ENCODE measurements at places on chromosomes 5 and 9. TPM values are rescaled to one million over a fixed set of nuclear protein-coding genes. Genes with fewer than 3 reads are reported as not detected.

DNA sequence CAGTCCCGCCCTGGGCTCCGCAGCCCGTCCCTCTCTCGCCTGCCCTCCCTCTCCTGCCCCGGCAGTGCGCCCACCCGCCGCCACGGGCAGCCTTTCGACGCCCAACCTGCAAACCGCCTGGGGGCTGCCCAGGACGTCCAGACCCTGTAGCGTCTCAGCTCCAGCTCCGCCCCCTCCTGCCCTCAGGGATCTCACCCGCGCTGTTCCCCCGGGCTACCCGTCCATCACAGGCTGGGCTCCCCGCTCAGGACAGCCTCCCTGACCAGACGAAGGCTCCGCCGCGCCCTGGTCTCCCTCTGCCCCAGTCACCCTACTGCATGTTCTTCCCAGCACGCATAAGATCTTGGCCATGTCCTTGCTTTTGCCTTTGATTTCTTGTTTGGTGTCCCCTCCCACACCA lies 1.4 kb downstream of the RASGEF1C start:
- H3K4me1 ChIP-seq: peaks cover 4% of the 10 kb centered on the region
- no peak overlapping the region for H3K27ac ChIP-seq

GRCh38 chr9:14741369-14741768 lies 18.8 kb upstream of the CER1 start:
- H3K27ac ChIP-seq: no peak overlapping the region
- H3K27me3 ChIP-seq: peaks cover 10% of the 10 kb centered on the region
- H3K4me1 ChIP-seq: no peaks in the 10 kb centered on the region
- H3K4me3 ChIP-seq: no peak overlapping the region
- DNase-seq: no peak
- H3K36me3 ChIP-seq: no peaks in the 10 kb centered on the region

The TEK gene
- not detected for total RNA-seq

GRCh38 chr9:106450549-106450948 lies 412.4 kb upstream of the ZNF462 start:
- no peaks in the 10 kb centered on the region for H3K4me1 ChIP-seq
- H3K4me3 ChIP-seq: no peak overlapping the region
- H3K36me3 ChIP-seq: no peaks in the 10 kb centered on the region
- no peak overlapping the region for H3K27ac ChIP-seq

GRCh38 chr9:131441441-131441840 lies 47.6 kb downstream of the PRRC2B start:
- H3K36me3 ChIP-seq: peaks cover 53% of the 10 kb centered on the region
- H3K27me3 ChIP-seq: no peaks in the 10 kb centered on the region
- DNase-seq: peak; percentile 28
- H3K4me1 ChIP-seq: peaks cover 33% of the 10 kb centered on the region
- no peak overlapping the region for H3K4me3 ChIP-seq
- peak overlapping the region; percentile 63 for H3K27ac ChIP-seq

DNA sequence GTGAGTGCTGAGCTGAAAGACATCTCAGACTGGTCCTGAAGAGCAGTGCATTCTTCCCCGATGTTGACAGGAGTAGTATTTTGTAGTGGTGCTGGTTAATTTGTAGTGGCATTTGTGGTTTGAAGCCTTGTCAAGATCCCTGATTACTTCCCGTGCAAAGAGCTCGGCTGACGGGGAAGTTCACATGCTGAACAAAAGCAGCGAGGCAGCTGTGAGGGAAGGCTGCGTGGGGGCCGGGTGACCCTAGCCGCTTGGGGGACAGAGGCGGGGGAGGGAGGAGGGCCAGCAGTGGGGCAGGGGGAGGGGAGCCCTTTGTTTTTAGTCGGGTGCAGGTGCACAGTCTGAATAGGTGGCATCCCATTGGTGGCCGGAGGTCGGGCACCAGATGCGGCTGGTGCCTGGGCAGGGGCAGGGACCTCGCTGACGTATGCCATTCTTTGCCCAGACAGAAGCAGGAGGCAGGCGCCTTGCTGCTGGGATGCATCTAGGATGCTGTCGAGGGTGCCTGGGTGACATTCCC lies 64.7 kb downstream of the CRB2 start:
- H3K4me1 ChIP-seq: no peaks in the 10 kb centered on the region
- no peak overlapping the region for H3K27ac ChIP-seq
- no peaks in the 10 kb centered on the region for H3K27me3 ChIP-seq
- DNase-seq: no peak

The PTGES gene
- 0.56 TPM for total RNA-seq

- no peaks in the 10 kb centered on the region for H3K4me1 ChIP-seq
- no peak for DNase-seq
- no peaks in the 10 kb centered on the region for H3K36me3 ChIP-seq
- no peak overlapping the region for H3K4me3 ChIP-seq
- H3K27ac ChIP-seq: no peak overlapping the region
These were observed 624.0 kb upstream of the KLF4 start for GRCh38 chr9:108113596-108113995.

The WDR36 gene
- total RNA-seq: 65.6 TPM

- H3K36me3 ChIP-seq: no peaks in the 10 kb centered on the region
- no peak overlapping the region for H3K27ac ChIP-seq
- no peaks in the 10 kb centered on the region for H3K4me1 ChIP-seq
- no peak for DNase-seq
- H3K4me3 ChIP-seq: no peak overlapping the region
These were observed 17.1 kb upstream of the KIF12 start for GRCh38 chr9:114116126-114116747.

The FCN2 gene
- not detected for total RNA-seq

The CDH10 gene
- not detected for total RNA-seq

DNA sequence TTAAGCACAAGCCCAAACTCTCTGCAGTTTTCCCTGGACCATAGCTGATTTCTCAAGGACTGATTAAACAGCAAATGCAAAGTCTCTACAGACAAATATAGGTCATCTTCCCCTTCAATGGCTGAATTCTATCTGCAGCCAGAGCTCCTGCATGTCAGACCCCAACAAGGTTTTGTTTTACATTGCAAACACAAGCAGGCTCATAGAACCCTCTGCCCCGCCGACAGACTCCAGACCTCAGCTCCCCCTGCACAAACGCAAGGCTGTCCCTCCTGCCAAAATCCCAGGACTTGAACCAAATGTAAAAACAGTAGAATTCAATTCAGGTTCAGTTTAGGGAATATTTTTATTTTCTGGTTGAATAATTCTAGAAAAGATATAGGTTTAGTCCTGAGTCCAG lies 526.7 kb upstream of the TRPC7 start:
- DNase-seq: no peak
- no peaks in the 10 kb centered on the region for H3K36me3 ChIP-seq
- no peak overlapping the region for H3K4me3 ChIP-seq
- H3K27me3 ChIP-seq: no peaks in the 10 kb centered on the region
- H3K27ac ChIP-seq: no peak overlapping the region

The NLN gene
- 38.4 TPM for total RNA-seq

GRCh38 chr5:142777099-142777498 lies 6.9 kb downstream of the ARHGAP26 start:
- peaks cover 2% of the 10 kb centered on the region for H3K36me3 ChIP-seq
- H3K27ac ChIP-seq: no peak overlapping the region
- H3K4me3 ChIP-seq: no peak overlapping the region
- no peak for DNase-seq
- no peaks in the 10 kb centered on the region for H3K27me3 ChIP-seq

GRCh38 chr5:145446412-145446811 lies 388.7 kb downstream of the PRELID2 start:
- no peaks in the 10 kb centered on the region for H3K4me1 ChIP-seq
- no peak overlapping the region for H3K4me3 ChIP-seq
- H3K27me3 ChIP-seq: no peaks in the 10 kb centered on the region
- no peak for DNase-seq
- no peak overlapping the region for H3K27ac ChIP-seq
- H3K36me3 ChIP-seq: no peaks in the 10 kb centered on the region

GRCh38 chr5:117681431-117682254 lies 1107.0 kb upstream of the SEMA6A start:
- no peaks in the 10 kb centered on the region for H3K27me3 ChIP-seq
- H3K4me1 ChIP-seq: no peaks in the 10 kb centered on the region
- no peak overlapping the region for H3K4me3 ChIP-seq
- DNase-seq: no peak

- H3K4me3 ChIP-seq: no peak overlapping the region
- H3K36me3 ChIP-seq: no peaks in the 10 kb centered on the region
- peaks cover 12% of the 10 kb centered on the region for H3K27me3 ChIP-seq
- H3K4me1 ChIP-seq: no peaks in the 10 kb centered on the region
- H3K27ac ChIP-seq: no peak overlapping the region
These were observed 73.7 kb downstream of the SPATA31C2 start for GRCh38 chr9:88064554-88064953.

DNA sequence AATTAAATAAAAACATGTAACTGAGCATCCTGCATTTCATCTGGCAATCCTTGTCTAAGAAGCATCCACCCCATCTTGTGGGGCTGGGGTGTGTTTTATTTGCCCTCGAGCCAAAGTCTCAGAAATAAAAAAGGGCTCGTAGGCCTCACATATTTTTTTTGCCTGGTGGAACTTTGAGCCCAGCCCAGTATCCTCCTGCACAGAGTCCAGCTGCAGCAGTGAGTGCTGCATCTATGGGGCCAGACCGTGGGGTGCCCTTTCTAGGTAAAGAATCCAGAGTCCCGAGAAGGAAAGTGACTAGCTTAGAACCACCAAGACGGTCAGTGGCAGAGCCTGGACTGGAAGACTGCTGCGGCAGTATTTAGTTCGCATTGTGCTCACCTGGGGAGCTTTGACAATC lies 33.1 kb downstream of the NEURL1B start:
- H3K36me3 ChIP-seq: no peaks in the 10 kb centered on the region
- no peak overlapping the region for H3K4me3 ChIP-seq
- no peak overlapping the region for H3K27ac ChIP-seq
- no peak for DNase-seq
- no peaks in the 10 kb centered on the region for H3K27me3 ChIP-seq

DNA sequence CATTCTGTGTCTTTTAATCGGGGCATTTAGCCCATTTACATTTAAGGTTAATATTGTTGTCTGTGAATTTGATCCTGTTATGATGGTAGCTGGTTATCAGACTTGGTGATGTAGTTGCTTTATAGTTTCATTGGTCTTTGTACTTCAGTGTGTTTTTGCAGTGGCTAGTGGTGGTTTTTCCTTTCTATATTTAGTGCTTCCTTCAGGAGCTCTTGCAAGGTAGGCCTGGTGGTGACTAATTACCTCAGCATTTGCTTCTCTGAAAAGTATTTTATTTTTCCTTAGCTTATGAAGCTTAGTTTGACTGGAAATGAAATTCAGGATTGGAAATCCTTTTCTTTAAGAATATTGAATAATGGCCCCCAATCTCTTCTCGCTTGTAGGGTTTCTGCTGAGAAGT lies 156.9 kb downstream of the CNTLN start:
- no peaks in the 10 kb centered on the region for H3K36me3 ChIP-seq
- H3K27me3 ChIP-seq: no peaks in the 10 kb centered on the region
- no peak overlapping the region for H3K4me3 ChIP-seq
- no peak for DNase-seq
- no peak overlapping the region for H3K27ac ChIP-seq
